RCC 7860 (cell line): ENCODE measurements at places on chromosomes 11 and 22.
A peak's percentile ranks its signal among the peaks of the same experiment; 100 is the strongest.

DNA sequence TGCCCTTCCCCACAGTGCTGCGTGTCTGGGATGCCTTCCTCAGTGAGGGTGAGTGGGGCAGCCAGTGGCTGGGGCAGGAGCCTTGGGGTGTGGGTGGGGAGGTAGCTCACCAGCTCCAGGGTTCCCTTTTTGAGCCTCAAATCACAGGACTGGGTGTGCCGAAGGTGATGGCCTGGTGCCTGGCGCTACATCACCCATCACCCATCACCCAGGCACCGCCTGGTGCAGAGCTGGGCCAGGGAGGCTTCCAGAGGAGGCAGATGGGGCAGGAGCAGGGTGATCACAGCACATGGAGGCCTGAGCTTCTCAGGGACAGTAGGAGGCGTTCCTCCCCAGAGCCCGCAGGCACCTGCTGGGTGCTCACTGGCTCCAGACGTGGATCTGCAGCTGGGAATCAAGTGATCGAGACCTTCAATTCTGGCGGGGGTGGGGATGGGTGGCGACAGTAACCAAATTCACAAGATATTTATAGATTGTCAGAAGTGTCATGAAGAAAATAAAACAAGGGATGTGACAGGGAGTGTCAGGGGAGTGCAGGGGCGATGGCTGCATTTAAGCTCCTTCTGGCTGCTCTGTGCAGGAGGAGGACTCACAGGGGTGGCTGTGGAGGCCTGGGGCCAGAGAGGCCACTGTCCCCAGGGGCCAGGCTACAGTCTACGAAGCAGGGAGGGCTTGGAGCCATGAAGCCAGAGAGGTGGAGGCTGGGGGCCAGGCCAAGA is 3.2 kb downstream of the TBC1D10C start:
- no peak for DNase-seq

- DNase-seq = no peak
Observed at GRCh38 chr11:2804701-2805387, 80.7 kb downstream of the CDKN1C start.

GRCh38 chr22:46122511-46122971 is 27.8 kb upstream of the PPARA start:
- DNase-seq = peak; percentile 39

GRCh38 chr11:18769802-18770456 is 21.7 kb downstream of the PTPN5 start:
- no peak for DNase-seq

GRCh38 chr11:14386895-14387480 is 28.0 kb upstream of the RRAS2 start:
- DNase-seq = no peak

DNA sequence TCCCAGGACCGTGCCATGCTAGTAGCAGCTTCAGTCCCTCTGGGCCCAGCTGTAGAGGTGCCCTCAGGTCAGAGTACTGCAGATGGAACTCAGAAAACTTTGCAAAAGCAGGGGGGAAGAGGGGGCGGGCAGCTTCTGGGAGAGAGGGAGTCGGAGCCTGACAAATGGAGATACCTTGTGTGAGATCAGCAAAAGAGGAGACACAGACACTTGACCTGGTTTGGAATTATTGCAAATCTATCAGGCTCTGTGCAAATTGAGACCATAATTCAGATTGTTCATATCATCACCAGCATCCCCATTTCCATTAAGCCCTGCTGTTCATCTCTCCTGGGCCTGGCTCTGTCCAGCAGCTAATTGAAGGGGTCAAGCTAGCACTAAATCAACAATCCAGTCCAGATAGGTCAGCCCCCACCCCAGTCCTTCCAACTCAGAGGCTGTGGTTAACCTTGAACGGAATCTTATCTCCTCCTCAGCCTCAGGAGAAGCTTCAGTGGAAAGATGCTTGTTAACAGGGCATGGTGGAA is 292.6 kb upstream of the PLET1 start:
- DNase-seq = no peak

DNA sequence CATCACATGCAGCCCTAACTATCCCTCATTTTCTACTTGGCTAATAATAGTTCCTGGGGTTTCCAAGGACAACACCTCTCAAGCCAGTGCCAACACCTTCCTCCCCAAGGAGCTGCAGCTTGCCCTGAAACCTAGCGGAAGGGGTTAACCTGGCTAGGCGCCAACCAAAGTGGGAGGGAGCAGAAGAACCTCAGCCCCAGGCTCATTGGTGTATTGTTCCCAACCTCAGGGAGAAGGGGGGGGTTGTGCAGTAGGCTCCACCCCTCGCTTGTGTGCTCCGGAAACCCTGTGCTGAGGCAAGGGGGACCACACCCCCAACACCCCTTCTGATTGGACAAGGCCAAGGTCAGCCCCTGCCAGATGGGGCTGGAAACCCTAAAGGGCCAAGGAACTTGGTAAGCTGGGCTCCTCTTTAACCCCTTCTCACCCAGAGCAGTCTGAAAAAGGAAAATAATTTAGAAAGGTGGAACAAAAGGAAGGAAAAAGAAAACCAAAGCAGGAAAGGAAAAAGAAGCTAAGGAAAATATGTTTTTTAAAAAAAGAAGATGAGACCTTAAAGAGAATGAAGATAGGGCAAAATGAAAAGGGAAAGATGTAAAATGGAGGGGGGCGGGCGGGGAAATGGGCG is 2.5 kb downstream of the MTA2 start:
- peak; percentile 89 for DNase-seq

DNA sequence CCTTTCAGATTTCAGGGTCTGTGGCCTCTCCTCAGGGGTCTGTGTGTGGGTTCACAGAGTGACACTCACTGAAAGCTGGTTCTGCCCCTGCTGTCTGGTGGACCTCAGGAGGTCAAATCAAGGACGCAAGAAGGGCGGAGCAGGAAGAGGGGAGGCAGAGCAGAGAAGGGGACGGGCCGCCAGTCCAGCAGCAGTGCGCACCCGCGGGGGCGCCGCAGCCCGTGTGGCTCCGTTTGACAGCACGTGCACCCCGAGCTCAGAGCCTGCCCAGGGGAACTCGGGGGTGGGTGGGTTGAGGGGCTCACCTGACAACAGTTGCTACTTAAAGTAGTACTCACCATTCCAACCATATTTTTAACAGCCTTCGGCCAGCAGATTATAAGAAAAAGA is 71.4 kb upstream of the PITPNB start:
- DNase-seq = no peak

DNA sequence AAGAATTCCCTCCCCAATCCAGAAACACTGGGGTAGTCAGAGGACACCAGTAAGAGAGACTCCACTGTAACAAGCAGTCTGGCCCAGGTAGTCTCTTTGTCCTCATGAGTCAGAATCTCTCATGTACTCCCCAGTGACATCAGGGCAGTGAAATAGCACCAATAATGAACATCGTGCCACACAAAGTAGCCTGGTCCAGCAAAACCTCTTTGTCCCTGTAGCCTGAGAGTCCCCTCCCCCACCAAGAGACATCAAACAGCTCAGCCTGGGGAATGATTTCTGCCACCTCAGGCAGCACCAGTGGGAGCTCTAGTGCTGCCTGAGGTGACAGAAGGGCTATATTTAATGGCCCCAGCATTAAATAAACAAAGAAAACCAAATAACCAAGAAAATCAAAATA is 88.1 kb downstream of the SBF2 start:
- DNase-seq = no peak

DNA sequence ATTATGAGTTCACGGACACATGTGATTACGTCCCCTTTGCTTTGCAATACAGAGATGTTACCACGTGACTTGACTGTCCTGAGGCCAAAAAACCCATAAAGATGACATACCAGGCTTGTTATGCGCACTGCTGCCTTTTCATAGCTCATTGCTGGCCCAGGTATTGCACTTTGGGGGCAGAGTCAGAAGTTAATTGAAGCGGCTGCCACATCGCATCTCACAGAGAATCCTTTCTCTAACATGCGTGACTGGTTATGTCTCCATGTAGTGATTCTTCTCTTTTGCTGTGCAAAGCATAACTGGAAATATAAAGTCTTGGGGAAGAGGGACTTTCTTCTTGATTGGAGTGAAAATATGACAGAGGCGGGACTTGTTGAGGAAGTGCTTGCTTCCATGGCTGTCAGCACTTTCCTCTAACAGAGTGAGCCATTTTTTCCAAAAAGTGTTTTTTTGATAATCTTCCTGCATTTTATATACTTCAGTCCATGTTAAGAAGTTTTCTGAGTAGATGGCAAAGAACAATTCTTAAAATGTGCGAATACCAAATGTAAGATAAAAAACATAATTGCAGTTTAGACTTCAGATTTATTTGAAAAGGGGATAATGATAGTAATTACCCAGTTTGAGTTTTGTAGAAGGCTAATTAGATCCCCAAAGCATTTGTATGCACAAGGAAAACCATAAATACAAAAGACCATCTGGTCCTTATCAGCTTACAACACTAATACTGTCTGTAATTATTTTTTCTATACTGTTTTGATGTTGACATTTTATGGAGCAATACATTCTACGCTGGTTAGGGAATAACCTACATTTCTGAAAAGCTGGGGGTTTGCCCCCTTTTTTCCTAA is 324.6 kb upstream of the MTNR1B start:
- no peak for DNase-seq

DNA sequence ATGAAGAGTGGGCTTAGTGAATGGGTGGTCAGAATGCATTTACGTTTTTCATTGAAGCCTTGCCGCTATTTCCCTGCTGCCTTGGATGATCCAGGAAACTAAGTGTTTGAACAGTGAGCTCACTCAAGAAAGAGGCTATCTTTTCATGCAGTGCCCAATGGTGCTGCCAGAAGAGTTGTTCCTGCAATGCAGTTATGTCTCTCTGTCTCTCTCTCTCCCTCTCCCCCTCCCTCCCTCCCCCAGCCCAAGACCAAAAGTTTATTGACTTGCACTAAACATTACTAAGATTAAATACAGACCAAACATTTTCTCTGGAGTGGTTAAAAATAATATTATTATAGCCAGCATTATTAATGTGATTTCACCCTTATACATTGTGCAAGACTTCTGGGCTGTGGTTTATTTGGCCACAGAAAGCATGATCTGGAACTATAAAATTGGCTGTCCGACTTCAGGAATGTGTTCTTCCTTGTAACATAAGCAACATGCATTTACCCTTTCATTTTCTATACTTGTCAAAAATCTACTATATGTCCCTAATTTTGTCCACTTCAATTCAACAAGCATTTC is 6.6 kb upstream of the FUT4 start:
- no peak for DNase-seq

DNA sequence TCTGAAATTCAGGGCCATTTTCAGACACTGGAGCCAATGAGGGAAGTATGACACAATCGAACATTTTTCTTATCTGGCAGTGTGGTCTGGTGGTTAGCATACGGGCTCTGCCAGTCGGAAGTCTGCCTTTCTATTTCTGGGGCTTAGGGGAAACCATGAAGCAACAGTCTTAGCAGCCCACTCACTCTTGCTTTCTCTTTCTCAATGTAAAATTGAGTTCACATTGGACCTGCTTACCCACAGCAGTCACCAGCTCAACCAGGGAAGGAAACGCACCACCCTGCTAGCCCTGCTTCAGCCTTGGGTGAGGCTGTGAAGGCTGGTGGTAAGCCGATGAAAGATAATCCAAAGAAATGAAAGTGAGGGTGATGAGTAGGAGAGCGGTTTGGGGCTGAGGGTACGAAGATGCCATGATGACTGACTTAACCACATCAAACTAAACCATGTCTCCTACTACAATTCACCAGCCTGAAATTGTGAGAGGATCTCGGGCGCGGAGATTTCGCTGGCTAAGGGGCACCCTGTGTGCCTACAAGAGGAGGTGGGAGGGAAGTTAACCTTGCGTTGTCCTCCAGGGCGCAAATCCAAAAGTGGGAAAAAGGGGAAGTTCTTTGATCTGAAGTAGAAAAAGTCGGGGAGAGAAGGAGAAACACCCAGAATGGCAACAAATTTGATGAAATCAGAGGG is 2.0 kb upstream of the LMO2 start:
- no peak for DNase-seq

GRCh38 chr11:75355051-75355450 is 3.6 kb upstream of the ARRB1 start:
- DNase-seq = peak; percentile 83

- no peak for DNase-seq
Observed at GRCh38 chr11:66868726-66869566, 12.1 kb downstream of the LRFN4 start.

DNA sequence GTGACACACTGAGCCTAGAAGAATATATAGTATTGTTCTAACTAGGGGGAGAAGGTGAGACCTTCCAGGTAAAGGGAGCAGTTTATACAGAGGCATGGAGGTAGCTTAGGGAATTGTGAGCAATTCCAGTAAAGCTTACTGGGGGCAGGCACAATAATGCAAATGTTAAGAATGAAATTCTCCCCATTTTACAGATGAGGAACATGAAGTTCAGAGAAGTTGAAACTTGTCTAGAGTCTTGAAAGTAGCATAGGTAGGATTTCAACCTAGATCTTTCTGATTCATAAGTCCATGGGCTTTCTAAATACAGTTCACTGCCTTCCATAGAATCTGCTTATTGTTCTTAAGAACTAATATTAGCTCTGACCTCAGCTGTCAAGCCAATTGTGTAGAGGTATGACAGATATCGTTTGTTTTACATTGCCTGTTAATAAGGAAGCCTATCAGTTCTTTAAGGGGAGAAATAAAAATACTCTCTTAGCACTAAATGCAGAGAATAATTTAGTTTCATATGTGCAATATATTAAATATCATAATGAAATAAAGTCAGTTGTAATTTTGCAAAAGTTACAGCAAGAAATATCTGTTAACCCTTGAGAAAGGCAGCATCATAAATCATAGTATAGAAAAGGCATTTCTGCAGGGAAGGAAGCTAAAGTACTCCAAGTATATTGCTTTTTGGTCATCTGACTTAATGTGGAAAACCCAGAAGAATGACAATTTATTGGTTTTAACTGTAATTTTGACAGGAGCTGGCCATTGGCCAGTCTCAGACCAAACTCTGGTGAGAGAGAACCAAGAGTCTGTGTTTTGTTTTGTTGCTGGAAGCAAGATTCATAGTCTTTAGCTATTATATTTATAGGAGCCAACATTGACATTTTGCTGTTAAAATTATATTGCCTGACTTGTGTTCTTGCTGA is 181.8 kb downstream of the UVRAG start:
- DNase-seq = no peak

DNA sequence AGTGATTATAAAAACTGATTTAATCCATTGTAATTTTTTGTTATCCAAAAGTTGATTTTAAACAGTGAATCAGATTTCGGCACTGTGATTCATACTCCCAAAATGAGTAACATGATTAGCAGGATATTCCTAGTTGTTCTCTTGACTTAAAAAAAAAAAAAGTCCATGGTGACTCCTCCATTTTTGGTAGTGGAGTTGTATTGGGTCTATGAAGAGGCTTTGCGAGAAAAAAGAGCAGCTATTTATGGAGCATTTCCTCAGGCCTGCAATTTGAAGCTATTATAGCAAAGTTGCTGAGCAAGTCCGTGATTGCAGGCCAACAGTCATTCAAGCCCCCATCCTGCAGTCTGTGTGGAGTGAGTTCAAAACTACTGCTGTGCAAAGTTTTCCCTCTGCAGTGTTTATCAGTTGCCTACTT is 28.8 kb downstream of the YAP1 start:
- peak; percentile 46 for DNase-seq
